ENCODE measurements at places on chromosomes 12 and 14. TPM values are rescaled to one million over a fixed set of nuclear protein-coding genes. Genes with fewer than 3 reads are reported as not detected.

GRCh38 chr12:108401964-108402363, 62.9 kb upstream of the CMKLR1 start:
- DNase-seq, result no peak

DNA sequence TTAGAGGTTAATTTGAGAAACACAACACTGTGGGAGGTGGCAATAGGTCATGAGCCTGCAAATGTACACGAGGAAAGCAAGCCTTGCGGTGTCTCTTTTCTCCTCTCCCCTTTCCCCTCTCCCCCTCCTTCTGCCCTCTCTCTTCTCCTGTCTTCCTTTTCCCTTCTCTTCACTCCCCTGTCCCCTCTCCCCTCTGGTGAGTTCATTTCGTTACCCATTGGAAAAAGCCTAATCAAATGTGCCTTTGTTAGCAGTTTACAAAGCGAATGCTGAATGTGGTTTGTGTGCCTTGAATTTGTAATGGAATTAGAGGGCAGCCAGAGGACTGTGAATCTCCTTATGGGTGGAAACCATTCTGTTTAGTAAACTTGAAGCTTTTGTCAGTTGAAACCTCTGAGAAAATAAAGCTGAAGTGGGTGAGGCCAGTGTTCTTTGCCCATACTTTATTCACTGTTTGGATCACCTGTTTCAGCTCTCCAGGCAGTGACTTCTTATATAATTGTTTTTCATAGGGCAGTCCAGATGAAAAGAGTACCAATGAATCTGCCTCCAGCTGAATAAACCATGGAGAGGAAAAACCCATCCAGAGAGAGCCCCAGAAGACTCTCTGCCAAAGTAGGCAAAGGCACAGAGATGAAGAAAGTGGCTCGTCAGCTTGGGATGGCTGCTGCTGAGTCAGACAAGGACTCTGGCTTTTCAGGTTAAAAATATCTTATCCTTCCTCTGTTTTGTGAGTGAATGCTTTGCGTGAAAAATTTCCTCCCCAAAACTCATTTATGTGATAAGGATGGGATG, 7.3 kb downstream of the CIPC start:
- DNase-seq, result no peak

- no peak for DNase-seq
Observed at GRCh38 chr12:111203969-111204368, 164.9 kb downstream of the PHETA1 start.

- no peak for DNase-seq
Observed at GRCh38 chr12:26302776-26303175, 107.4 kb downstream of the SSPN start.

- no peak for DNase-seq
Observed at GRCh38 chr14:95460647-95461478, 55.6 kb downstream of the SYNE3 start.

DNA sequence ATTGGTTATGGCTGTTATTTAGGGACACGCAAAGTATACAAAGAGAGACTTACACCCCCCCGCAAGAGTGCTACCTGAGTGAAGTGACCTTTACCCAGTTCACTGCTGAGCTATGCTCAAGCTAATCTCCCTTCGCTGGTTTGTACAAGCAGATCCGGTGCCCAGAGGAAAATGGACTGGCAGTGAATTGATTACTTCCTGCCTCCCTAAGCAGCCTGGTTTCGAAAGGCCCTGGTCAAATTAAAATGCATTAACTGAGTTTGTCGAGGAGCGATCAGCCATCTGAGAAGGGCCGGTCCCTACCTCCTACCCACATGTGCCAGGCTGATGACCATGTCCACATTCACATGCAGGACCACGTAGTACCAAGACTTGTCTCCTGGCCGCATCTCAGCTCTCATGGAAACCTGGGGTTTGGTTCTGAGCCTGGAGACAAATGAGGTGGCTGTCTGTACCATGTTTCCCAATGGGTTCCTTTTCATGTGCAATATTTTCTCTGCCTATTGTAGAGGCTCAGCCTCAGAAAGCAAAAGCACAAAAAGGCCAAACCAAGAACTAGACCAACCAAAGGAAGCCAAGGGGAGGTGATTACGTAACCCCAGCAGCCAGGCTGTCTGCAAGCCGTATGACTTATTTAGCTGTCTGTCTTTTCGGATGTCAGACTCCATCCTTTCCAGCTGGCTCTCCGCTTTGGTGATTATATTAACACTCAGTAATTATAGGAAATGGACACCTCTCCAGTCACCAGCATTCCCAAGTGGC, 284.7 kb upstream of the PWP1 start:
- no peak for DNase-seq

DNA sequence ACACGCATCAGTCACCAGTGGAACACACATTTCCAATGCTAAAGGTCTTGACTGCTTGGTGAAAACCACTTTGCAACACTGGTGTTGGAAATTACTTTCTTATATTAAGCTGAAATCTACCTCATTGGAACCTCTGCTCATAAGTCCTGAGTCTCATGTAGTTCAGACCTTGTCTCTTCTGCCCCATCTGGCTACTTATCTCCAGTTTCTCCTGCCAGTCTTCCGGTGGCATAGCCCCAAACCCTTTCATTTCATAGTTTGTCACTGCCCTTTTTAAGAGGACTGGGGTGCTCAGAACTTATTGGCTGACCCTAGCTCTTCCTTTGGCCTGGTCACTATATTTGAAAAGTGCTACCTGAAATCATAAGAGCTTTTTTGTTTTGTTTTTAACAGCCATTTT, 43.7 kb downstream of the HELB start:
- DNase-seq, result no peak

- no peak for DNase-seq
Observed at GRCh38 chr12:104939089-104939488, 19.0 kb downstream of the SLC41A2 start.

DNA sequence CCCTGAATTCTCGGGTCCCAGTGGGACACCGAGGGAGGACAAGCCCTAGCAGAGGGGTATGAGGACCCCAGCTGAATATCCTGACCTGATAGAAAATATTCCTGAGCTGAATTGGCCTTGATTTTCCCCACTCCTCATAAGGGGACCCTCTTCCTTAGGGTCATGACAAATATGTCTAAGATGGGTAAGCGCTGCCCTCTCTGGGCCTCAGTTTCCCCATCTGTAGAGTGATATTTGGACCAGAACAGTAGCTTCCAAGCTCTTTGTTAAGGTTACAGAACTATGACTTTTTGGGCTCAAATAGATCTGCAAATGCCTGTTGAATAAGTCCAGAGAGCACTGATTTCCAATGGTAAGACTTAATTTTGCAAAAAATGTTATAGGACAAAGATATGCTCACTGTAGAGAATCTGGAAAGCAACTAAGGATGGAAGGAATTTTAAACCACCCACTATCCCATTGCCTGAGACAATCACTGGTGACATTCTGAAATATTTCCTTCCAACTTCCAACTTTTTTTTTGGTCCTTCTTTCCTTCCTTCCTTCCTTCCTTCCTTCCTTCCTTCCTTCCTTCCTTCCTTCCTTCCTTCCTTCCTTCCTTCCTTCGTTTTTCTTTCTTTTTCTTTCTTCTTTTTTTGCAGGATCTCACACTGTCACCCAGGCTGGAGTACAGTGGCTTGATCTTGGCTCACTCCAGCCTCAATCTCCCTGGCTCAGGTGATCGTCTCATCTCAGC, 32.0 kb downstream of the MYL2 start:
- no peak for DNase-seq

DNA sequence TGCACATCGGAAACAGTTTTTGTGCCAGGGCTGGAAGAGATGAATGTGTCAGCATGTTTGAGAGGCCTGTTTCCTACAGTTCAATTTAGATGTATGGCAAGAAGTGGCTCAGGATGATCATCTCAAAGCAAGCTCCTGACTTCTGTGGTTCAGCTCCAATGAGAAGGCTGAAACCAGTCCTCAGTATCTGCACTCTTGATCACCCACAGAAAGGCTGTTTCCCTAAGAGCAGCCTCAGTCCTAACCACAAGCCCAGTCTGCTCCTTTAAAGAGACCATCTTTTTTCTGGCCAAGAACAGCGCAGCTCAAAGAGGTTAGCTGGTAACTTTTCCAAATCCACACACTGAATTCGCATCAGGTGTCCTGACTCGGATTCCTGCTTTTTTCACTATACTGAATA, 19.2 kb downstream of the CSRP2 start:
- DNase-seq, result no peak

- DNase-seq, result no peak
Observed at GRCh38 chr14:60904381-60904780, 76.5 kb downstream of the TRMT5 start.

- no peak for DNase-seq
Observed at GRCh38 chr14:24513009-24513408, 4.9 kb upstream of the CMA1 start.

- DNase-seq, result no peak
Observed at GRCh38 chr12:8572507-8572906, 31.8 kb upstream of the CLEC4E start.

- DNase-seq, result no peak
Observed at GRCh38 chr12:6917491-6918231, 3.3 kb downstream of the ENO2 start.

DNA sequence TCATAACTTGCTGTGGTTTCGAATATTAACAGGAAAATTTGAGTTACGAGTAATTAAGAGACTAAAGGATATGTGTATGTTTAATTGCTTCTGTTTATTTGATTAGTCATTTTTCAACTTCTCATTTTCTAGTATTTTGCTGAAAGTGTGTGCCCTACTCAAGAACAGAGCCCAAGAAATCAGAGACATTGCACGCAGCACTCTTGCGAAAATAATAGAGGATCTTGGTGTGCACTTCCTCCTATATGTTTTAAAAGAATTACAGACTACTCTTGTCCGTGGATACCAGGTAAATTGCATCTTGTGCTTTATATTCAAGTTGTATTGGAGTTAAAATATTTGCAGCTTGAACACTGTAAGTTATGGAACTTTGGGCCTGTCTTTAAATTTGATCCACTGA, 50.8 kb downstream of the ARL1 start:
- no peak for DNase-seq

DNA sequence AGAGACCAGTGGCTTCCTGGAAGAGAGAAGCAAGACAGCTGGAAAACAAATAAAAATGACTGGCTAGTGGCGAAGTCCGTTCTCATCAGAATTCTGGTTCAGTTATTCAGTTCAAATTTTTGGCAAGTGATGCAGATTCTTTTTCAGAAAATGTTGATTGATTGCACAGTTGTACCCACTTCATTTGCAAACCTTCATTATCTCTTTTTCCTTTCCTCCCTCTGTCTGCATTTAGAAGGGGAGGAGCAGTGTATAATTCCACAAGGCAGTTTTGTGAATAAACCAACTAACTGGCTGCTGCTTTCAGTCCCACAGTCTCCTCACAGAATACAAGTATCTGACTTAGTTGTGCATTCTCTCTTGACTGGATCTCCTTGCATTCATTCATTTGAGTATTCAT, 417.5 kb downstream of the NPAS3 start:
- no peak for DNase-seq

GRCh38 chr12:131592972-131593371, 117.9 kb upstream of the SFSWAP start:
- no peak for DNase-seq

DNA sequence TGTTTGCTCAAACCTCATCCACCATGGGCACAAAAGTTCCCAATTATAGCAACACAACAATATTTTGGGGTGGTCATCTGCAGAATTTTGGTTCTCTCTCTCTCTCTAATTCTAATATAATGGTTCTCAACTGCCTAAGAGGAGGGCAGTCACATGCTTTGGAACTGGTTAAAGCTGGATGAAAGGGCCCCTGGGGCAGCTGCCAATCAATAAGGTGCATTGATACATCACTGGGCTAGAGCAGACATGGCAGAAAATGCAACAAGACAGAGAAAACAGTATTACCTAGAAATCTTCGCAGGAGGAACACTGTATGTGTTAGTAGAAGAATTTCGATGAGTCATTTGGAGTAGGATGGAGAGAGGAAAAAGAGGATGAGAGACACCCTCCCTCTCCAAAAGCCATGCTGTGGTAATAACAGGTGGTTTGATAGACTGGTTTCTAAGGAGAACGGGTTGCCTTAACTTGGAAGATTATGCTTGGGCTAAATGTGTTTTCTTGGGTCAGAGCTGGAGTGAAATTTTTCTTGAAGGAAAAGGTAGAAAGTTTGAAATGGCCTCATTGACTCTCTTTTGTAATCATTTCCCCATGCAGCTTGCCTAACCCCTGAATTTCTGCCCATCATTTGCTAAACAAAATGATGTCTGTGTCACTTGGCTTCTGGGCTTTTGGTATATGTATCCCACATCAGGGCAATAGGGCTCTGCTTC, 67.1 kb upstream of the HIF1A start:
- DNase-seq, result no peak

GRCh38 chr12:88909510-88909909, 329.2 kb upstream of the KITLG start:
- DNase-seq, result no peak

DNA sequence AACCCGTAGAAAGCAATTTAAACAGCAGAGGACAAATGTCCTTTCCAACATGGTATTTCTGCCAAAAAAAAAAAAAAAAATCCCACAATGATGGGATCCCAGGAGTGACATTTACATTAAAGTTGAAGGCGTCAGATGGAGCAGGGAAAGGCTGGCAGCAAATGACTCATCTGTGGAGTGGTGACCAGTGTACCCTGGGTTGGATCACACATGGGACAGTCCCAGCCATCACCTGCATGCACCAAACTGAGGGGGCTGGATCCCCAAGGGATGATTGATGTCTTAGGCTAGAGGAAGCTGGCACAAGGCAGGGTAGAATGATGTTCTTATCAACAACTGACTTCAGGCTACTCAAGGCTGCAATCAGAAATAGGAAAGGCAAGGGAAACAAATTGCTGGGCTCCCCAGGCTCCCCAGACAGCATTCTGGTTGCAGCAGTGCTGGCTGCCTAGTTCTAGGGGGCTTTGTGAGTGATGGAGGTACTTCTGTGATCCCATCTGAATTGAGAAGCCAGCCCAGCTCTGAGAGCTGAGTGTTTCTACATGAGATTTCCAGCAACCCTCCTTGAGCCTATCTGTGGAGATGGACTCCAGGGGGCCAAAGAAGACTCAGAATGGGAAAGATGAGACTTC, 117.9 kb downstream of the DPF3 start:
- DNase-seq, result no peak

- DNase-seq, result no peak
Observed at GRCh38 chr12:53258541-53259539, 9.3 kb upstream of the ESPL1 start.

- no peak for DNase-seq
Observed at GRCh38 chr12:119683816-119684215, 15.9 kb downstream of the PRKAB1 start.

- no peak for DNase-seq
Observed at GRCh38 chr12:19746471-19746870, 307.2 kb downstream of the AEBP2 start.

GRCh38 chr14:37566811-37567371, 28.2 kb downstream of the FOXA1 start:
- DNase-seq, result no peak

The KCNH5 gene
- 6.7 TPM for total RNA-seq

The PDE6H gene
- total RNA-seq, result not detected

The ACRBP gene
- total RNA-seq, result 1.1 TPM

The CLEC1A gene
- total RNA-seq, result 3.2 TPM

The CCDC196 gene
- not detected for total RNA-seq

The SGPP1 gene
- 40.1 TPM for total RNA-seq

The ESPL1 gene
- total RNA-seq, result 4.5 TPM

The LIN7A gene
- 31.2 TPM for total RNA-seq

The TMPRSS12 gene
- not detected for total RNA-seq

The HOXC5 gene
- total RNA-seq, result 0.42 TPM

The ZDHHC22 gene
- 0.16 TPM for total RNA-seq

The MTERF2 gene
- 17.7 TPM for total RNA-seq

The SPATA7 gene
- total RNA-seq, result 46.8 TPM

The GARIN6 gene
- not detected for total RNA-seq

The OXA1L gene
- 74.1 TPM for total RNA-seq
